ENCODE measurements at places on chromosomes 3 and 15. TPM values are rescaled to one million over a fixed set of nuclear protein-coding genes. Genes with fewer than 3 reads are reported as not detected.

DNA sequence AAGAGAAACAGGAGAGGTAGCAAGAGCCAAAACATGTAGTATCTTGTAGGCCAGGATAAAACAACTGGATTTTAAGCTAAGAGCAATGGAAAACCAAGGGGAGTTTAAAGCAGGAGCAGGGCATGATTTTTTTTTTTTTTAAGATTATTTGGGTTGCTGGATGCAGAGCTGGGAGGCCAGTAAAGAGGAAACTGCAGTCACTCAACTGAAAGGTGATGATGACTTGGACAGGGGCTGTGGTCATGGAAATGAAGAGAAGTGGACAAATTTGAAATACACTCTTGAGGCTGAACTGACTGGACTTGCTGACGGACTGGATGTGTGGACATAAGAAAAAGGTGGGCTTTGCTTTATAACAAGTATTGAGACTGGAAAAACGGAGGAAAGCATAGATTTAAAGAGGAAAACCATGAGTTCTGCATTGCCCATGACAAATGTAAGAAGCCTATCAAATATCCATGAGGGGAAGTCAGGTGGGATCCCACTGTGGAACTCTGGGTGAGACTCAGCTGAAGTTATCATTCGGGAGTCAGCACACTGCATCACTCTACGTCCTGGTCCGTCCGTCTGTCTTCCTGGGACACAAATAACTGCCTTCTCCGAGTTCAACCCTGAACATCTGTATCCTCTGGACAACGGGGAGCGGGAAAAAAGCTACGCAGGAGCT, 688 bp downstream of the XPC start:
- DNase-seq, result no peak

GRCh38 chr15:84721371-84721770, 5.4 kb upstream of the SEC11A start:
- no peak for DNase-seq

- DNase-seq, result no peak
These were observed 4.1 kb downstream of the FILIP1L start for GRCh38 chr3:100110162-100110561.

The TEX55 gene
- polyA plus RNA-seq, result not detected

Measured in left renal pelvis (tissue), 4 donors.